ENCODE measurements at places on chromosomes 12 and 14.

GRCh38 chr12:121872546-121873215, 14.0 kb upstream of the HPD start:
- peak; percentile 74 for DNase-seq

- DNase-seq, result no peak
These were observed 15.9 kb downstream of the HHIPL1 start for GRCh38 chr14:99660794-99661193.

DNA sequence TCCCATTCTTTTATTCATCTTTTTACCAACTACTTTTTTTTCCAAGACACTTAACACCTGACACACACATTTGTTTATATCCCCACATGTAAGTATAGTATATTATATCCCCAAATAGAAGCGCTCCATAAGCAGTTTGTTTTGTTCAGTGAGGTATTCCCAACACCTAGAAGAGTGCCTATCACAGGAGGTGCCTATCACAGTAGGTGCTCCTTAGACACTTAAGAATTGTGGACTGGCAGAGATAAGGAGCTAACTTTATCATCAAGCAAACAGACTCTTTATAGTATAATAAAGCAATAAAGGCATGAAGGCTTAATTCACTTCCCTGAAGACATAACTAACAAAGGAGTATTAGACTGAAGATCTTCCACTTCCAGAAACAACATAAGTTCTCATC, 29.1 kb downstream of the OSBPL8 start:
- DNase-seq, result no peak

GRCh38 chr12:2501464-2502191, 293.1 kb upstream of the FKBP4 start:
- DNase-seq, result no peak

DNA sequence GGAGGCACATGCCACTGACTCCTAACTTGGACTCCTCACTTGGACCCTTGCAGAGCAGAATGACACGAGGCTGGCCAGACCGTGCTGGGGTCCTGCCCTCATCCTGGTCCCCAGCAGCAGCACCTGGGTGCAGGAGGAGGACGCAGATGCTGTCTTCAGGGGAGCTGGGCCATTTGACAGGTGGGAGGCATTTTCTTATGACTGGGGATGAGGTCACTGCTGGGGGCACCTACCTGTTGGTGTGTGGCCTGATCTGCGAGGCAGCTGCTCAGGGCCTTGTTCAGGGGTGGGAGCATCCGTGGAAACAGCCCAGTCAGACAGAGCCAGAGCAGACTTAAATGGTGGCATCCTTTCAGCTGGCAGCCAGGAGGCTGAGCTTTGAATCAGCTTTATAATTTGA, 57.3 kb downstream of the CACNA1C start:
- no peak for DNase-seq
